ENCODE measurements at places on chromosomes 12 and 14.

DNA sequence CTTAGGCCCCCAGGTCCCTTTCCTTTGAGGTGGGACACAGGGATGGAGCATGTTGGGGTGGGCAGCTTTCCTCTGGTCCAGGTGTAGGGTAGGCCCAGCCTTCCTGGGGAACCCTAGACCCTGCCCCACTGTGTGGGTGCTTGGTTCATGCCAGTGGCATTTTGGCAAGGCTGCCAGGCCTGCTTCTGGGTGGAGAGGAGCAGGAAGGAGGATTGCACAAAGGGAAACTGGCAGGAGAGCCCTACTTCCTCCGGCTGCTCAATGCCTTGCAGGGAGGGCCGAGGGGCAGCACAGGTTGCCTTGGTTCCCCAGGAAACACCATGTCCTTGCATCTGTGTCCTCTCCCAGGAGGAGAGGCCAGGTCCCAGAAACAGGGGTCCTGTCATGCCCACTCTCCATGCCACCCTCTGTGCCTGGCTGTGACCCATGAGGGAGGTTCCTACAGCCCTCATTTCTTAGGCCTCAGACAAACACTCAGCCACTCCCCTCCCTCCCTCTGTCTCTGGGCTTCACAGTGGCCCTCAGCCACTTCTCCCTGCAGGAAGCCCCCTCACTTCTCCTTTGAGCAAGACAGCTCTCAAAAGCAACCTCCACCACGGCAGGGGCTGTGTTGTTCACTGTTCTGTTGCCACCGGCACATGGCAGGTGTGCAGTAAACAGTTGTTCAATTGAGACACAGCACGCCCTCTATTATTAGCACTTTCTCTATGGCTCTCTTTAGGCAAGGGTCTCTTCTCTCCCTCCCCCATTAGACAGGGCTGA lies 6.8 kb upstream of the KRT80 start:
- DNase-seq: no peak

GRCh38 chr12:18323159-18323558 lies 61.8 kb downstream of the PIK3C2G start:
- DNase-seq: no peak

DNA sequence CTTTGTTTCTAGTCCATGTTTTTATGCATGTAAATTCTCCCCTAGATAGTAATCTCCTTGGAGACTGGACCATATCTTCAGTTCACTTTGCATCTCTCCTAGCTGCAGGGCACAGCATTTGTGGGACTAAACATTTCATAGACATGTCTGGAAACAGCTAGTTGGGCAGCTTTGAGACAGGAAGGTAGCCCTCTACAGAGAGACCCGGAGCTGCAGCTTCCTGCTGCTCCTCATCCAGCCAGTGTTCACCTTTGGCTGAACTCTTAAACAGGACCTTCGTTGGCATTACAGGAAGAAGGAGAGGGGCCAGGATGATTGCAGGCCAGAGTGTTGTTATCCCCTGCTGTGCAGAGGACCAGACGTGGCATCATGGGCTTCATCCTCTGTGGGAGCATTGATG lies 52.9 kb downstream of the GNS start:
- DNase-seq: no peak

DNA sequence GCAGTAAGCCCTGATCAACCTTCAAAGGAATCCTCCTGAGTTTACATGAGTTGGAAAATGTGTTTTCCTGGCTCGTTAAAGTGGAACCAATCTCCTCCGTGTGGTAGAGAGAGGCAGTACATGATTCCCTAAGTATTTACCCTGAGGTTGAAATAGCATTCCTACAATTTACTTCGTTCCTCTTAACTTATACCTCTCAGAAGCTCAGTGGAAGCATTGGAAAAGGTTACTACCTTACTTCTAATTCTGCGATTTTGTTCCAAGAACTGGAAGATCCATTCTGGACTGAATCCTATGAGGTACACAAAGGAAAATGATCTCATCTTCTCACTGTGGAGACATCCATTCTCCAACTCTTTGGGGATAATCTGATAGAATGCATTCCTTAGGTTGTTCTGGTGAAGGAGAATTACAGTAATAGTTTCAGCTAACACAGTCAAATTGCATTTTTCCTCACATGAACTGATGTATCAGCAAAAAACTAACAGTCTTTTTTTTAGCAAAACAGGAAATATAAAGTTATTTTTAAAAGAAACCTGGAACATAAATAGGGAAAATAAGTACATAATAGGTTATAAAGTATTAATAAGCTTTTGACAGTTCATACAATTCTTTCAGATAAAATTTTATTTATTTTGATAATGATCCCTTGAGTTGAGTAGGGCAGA lies 475.6 kb downstream of the PDZRN4 start:
- DNase-seq: no peak

DNA sequence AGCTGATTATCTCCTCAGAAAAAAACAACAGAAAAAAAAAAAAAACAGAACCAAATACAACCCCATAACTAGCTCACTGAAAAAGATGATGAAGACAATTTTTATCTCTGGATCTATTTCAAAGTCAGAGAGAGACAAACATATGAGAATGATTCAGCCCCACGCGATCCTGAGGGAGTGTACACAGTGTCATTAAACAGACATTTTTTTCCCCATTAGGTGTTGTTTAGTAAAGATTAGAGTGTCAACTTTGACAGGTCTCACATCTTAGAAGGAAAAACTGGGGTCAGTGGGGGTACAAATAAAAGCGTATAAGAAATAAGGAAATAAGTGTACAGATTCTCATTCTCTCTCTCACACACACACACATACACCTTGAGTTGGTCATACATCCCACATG lies 635.4 kb downstream of the NRXN3 start:
- no peak for DNase-seq
